Kasumi-1 (cell line): ENCODE measurements at places on chromosomes 4 and X.

DNA sequence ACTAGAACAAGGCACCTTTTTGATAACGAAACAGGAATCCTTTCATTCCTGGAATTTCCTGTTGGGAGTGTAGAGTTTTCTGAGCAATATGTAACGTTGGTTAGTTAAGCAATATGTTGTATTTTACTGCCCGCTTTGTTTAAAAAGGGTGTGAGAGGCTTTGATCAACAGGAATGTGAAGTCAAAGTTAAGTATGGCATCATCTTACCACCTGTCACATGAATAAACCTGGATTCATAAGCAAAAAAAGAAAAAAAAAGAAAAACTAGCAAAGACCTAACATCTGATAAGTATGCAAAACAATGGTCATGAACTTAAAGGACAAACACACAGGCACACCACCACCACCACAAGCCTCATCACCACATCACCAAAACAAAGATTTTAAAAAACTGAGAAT, 7.1 kb upstream of the CXCL5 start:
- no peak for DNase-seq

DNA sequence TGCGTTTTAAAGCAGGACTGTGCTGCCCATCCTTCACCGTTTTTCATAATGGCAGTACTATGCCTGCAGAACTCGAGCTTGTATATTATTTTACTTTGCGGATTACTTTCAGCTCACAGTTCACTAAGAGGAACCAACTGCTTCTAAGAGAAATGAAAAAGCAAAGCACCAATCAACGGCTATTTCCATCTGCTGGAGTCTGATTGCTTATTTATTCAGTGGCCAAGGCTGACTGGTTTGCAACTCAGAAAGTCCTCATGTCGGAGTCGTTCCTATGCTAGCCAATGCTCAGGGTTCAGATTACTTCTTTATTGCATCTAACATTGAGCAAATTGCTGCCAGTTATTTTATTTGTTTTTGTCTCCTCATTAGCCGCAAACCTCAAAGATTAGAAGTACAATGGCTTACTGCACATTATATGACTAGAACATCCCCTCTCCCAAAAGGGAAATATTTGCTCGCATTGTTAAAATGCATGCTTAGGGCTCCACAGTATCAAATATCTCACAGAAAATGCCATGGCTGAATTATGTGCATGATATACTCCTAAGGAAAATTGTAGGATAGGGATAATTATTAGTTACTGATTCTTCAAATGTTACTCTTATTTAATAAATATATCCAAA, 1628.2 kb upstream of the ADGRL3 start:
- DNase-seq: no peak

- DNase-seq: no peak
These were observed 85.6 kb downstream of the SHROOM2 start for GRCh38 chrX:9871701-9872268.

DNA sequence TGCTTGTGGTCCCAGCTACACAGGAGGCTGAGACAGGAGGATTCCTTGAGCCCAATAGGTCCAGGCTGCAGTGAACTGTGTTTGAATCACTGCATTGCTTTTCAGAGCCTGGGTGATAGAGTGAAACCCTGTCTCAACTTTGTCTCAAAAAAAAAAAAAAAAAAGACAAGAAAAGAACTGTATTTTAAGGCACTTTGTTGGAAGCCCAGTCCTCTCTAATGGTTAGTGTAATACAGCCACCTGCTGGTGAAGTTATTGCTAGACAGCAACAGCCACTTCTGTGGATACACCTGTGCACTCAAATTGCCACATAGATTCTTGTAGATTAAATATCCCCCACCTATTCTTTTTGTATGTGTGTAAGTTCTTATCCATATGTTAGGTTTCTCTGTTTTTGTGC, 10.1 kb upstream of the FGG start:
- DNase-seq: peak; percentile 70

DNA sequence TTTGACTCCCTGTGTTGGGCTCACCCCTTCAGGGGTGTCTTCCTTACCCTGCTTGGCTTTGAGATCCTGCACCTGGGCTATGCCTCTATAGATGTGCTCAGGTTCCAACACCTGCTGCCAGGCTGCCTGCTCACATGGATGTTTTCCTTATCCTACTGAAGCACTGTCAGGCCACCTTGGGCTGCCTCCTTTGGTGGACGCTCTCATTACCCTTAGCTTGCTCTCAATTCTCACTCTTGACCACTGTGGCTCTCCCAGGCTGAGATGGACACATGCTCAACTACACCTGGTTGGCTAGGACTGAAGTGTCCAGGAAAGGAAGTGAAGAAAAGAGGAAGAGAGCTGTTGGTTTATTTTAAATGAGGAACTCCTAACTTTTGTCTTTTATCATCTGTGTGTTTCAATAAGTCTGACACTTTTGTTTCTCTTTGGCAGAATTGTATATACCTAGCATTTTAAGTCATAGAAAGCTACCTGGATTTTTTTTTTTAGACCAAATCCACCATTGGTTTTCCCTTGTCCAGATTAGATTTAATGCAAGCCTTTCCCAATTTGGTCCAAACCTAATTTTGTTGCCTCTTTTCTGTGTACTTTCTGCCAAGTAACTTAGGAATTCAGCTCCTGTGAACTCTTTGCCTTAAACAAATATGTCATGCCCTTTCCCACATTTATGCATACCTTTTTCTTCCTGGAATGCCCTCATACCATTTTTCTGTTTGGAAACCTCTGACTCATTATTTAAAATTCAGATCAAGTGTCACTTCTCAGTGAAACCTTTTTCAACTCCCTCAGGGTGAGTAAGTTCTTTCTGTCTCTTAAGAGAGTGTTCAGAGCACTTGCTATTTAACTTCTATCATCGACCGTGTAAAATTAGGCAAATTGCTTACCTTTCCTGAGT, 175.8 kb downstream of the GC start:
- DNase-seq: peak; percentile 57

GRCh38 chr4:57125996-57126395, 15.8 kb upstream of the IGFBP7 start:
- DNase-seq: no peak

DNA sequence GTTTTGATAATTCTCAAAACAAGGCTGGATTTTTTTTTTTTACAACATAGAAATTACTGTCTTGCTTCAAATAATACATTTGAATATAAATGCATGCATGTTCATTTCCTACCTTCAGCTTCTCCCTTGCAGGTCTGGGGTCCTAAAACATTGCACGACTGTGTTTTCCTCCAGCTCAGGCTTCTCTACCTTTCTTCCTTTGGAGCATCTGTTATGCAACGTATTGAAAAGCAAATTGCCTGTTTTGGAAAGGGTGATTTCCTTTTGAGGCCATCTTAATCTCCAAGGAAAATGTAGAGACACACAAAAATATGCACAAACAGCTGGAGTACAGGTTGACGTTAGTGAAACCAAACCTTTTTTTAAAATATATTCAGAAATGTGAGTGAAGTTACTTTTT, 115.6 kb upstream of the TLL1 start:
- no peak for DNase-seq

GRCh38 chrX:132948648-132949260, 9.7 kb downstream of the HS6ST2 start:
- peak; percentile 0 for DNase-seq

GRCh38 chr4:37664696-37665095, 21.5 kb downstream of the RELL1 start:
- DNase-seq: no peak

DNA sequence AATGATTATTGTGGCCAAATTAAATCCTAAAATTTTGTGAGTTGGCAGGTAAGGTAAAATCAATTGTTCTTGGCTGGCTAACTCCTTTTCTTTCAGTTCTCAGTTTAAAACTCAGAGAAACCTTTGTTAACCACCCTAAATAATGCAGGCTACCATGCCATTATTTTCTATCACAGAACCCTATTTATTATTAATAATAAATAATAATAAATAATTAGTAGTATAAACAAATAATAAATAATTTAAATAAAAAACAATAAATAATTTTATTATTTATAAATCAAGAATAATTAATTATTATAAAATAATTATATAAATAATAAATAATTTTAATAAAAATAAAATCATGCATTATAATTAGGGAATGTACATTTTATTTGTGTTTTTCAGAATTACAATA, 390.3 kb downstream of the ARHGAP24 start:
- DNase-seq: no peak

GRCh38 chrX:9285342-9285771, 179.5 kb upstream of the TBL1X start:
- no peak for DNase-seq

DNA sequence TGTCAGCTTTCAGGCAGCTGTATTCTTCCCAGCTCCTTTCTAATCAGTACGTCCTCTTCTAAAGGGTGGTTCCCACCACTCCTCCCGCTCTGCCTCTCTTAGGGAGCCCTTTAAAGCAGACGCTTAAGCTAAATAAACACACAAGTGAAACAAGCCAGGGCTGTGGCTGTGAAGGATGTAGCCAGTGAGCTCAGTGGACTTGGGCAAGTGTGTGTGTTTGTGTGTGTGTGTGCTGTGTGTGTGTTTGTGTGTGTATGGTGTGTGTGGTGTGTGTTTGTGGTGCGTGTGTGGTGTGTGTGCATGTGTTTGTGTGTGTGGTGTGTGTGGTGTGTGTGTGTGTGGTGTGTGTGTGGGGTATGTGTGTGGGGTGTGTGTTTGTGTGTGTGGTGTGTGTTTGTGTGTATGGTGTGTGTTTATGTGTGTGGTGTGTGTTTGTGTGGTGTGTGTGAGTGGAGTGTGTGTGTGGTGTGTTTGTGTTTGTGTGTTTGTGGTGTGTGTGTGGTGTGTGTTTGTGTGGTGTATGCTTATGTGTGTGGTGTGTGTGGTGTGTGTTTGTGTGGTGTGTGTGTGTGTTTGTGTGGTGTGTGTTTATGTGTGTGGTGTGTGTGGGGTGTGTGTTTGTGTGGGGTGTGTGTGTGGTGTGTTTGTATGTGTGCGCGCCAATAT, 283.3 kb downstream of the PTTG2 start:
- DNase-seq: no peak

- peak; percentile 40 for DNase-seq
These were observed 199.0 kb upstream of the CXXC4 start for GRCh38 chr4:104693601-104694201.

- no peak for DNase-seq
These were observed 96.7 kb downstream of the AREG start for GRCh38 chr4:74541667-74542066.

DNA sequence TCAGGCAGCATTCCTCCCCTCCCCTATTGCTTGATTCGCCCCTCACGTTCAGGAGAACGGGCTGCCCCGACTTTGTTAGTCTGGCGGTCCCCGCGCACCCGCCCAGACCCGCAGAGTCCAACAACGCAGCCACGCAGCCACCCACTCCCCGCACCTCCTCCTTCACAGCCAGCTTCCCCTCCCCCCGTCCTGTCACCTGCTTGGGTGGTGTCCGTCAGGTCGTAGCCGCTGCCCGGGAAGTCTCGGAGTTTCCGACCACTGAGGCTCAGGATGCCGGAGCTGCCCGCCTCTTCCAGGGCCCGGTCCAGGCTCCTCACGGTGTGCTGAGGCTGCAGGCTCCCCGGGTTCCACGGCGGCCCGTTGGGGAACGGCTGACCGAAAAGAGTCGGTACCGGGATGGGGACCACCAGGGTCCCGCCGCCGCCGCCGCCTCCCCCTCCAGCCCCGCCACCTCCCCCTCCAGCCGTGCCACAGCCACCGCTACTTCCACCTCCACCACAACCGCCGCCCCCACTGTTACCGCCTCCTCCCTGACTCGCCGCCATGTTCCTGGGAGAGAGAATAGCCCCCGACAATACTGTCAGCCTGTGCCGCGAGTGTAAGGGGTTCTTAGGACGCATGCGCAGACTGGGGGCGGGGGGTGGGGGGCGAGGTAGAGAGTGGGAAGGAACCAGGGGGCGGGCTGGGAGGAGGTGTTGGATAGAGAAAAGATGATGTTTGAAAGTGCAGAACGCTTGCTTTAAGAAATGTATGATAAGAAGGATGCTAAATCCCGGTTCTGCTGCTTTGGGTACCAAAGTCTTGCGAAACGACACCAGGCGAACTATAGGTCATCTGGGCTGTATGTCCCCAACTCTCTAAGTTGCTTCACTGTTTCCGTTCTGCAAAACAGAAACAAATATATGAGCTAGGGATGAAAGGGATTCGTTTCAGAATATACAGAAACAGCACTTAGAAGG, at the start of gene LRCH2:
TSS of gene LRCH2 (minus strand) at position 600 of the 959 bp plus-strand sequence. CDS start at position 545, 55 bp downstream.
- DNase-seq: no peak
